ENCODE measurements at places on chromosomes 7 and 10.

GRCh38 chr7:100124301-100125230 lies 2.2 kb upstream of the MBLAC1 start:
- no peak for DNase-seq

- DNase-seq = no peak
These were observed 337.5 kb upstream of the KAT6B start for GRCh38 chr10:74488907-74489306.

DNA sequence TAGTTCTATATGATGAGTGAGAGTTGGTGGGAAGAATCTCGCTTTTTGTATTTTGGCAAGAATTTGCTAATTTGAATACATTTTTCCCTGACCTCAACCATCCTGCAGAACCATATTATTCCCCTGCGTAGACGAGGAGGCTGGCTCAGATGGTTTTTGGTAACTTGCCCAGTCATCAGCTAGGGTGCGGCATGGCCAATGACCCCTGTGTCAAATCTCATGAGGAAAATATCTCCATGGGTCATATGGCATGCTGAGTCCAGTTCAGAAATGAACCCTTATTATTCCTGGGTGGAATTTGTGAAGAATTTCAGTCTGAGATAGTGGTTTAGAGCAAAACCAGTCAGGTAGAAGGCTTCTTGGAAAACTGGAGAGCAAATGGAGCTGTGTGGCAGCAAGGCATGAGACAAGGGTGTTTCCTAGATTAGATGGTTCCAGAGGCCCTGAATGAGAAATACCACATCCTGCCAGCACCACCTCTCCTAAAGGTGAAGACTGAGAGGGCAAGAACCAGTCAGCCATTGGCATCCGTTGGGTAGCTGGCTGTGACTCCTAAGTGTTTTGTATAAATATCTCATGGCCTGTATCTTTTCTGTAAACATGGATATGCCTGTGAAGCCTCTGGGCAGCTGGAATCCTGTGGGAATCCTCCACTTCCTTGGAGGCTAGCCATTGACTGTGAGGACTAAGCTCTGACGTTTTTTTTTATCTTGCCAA lies 5.8 kb upstream of the UPP1 start:
- DNase-seq = peak; percentile 54

- DNase-seq = no peak
These were observed 133.0 kb downstream of the EMX2 start for GRCh38 chr10:117675514-117676055.

GRCh38 chr10:18157881-18158280 lies 17.7 kb downstream of the CACNB2 start:
- no peak for DNase-seq

DNA sequence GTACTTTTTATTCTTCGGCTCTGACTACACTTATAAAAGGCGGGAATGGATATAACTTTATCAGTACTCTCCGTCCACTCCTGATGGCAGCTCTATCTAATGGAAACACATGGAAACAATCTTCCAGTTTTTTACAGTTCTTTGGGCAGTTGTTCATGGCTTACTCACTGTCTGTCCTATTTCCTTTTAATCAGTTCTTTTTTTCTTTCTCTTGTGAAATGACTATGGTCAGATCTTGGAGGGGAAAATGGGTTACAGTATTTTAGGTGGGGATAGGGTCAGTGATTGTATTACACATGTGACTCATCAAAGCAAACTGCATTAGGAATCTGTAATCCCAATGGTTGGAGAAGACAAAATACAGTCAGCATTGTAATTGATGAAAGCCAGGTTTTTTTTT lies 112.4 kb downstream of the BICC1 start:
- DNase-seq = no peak

DNA sequence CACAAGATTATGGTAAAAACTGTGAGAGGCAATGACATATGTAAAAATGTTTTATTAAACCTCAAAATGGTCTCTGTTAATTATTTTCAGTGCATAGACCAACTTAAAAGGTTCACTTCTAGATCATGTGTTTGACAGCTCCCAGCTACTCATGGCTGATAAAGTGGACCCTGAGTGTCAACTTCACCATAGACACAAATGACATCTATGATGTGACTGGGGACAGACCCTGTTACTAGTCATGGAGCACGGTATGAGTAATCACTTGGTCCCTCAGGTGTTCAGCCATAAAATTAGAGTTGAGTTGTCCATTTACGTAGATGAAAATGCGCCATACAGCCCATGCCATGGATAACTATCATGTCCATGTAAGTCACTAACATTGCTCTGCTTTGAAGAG lies 199.8 kb downstream of the ZNF365 start:
- DNase-seq = no peak

DNA sequence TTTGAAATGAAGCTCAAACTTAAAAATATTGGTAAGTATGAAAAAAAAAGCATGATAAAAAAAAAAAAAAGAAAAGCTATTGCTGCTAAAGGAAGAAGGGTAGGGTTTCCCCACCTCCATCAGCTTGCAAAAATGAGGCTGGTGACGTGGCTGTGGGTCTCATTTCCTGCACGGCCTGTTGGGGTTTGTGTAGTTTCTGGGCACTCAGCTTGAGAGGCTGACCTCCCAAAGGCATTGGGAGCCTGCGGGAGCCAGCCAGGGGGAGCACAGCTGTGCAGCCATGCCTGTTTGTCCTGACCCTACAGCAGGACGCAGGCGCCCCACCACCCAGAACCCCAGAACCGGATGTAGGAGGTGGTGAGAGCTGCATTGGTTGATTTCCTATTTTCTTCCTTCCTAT lies 48.8 kb upstream of the CARD11 start:
- DNase-seq = peak; percentile 88

GRCh38 chr7:118072893-118073674 lies 110.9 kb upstream of the LSM8 start:
- no peak for DNase-seq

Data from activated CD4-positive, alpha-beta T cell treated with anti-CD3 and anti-CD28 coated beads, Interleukin-10, Interleukin-2, amounts not matched to agents 100 ng/mL and 50 ng/mL, durations not matched to agents 16 hours and 8 hours (primary cell).